ENCODE measurements at places on chromosomes 7 and 10.

DNA sequence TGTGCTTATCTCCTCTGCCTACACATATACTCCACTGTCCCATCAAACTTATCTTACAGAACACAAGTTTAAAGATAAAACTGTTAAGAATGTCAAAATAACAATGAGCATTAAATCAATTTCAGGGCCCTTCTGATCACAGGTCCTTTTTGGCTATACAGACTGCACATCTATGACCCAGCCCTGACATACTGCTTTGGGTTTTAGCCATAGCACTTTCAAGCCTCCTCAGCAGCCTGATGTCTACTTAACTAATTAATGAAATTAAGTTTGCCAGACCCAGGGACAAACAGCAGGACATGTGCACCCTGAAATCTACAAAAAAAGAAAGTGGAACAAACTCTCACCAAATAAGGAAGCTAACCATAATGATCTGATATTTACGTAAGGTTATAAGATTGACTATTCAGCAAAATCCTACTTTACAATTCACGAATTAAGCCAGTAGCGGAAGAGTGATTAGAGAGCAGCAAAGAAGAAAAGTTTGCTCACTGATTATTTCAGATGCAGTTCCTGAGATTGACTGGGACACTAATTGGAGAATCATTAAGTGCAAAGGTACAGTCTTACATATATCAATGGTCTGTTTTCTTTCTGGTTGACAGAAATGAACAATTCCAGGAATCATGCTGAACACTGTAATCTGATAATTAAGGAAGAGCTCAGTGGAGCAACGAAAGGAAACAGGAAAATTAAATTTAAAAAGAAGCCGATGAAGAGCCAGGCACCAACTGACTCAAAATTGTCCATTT, 669.3 kb upstream of the LRRN3 start:
- DNase-seq: no peak

- peak; percentile 69 for DNase-seq
Measured at GRCh38 chr10:8054494-8055407, at the start of gene GATA3. Gene GATA3, plus strand, starts transcription at chr10:8054688. Its CDS starts 968 bp downstream, at chr10:8055656.

DNA sequence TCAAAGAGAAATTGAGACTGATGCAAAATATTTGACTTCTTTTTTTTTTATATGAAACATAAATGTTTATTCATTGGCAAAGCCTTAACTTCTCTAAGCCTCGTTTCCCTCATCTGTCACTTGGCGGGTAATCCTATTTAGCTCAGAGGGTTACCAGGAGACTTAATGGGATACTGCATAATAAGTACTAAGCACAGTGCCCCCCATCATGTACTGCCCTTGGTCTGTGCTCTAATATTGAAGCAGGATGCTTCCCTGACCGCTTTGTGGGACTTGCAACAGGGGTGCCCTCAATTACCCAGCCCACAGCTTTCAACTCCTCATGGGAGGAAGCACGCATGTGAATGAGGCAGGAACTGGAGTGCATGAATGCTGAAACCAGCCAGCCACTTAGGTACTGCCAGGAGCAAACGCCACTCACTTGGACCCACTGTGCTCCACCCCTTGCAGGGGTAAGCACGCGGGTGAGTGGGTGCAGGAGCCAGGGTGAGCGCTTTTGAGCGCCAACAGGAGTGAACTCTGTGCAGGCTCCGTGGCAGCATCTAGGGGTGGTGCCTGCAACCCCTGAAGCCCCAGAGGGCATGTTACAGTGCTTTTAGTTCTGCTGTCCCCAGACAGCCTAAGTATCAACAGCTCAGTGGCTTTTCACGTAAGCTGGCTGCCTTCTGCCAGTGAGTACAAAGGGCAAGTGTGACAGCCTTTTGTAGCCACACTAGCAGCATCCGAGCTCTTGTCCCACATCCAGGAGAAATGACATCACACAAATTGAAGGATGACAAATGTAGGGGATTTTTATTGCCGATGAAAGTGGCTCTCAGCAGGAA, 209.8 kb upstream of the C7orf33 start:
- no peak for DNase-seq

DNA sequence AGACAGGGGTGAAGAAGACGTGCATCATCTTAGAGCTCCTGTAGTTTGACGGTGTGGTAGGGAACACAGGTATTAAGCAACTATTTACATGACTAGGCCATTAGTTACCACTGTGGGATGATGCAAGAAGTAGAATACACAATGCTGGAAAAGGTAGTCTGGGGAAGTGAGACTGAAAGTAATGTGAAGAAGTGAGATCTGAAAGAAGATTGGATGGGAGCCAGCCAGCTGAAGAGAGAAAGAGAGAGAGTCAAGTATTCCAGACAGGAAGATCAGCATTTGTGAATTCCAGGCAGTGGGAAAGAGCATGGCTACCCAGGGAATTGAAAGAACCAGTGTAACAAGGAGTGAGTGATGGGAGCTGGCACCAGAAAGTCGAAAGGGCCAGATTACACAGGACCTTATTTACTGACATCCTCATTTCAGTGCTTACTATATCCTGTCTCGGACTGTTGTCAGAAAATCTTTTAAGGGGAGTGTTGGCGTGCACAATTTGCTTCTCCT, 4.0 kb upstream of the CFAP58 start:
- no peak for DNase-seq

- DNase-seq: peak; percentile 56
Measured at GRCh38 chr10:48623607-48624132, 18.8 kb upstream of the ARHGAP22 start.

DNA sequence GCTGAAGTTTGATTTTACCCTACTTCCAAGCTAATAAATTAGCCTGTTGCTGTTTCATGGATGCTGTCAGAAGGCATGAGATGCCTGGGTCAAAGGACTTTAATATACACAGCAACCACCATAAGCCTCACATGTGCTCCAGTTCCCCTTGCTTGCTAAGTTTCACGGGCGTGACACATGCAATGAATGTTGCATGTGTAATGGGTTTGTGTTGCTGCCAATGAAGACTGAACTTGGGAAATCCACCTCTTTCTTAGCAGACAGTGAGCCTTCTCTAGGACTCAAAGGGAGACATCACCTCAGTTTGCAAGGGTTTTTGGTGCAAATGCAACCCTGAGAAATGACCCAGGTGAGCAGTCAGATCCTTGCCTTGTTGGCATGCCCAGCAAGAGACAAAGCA, 505.5 kb upstream of the PODXL start:
- no peak for DNase-seq

- no peak for DNase-seq
Measured at GRCh38 chr10:49150426-49150825, 16.6 kb upstream of the FAM170B start.

DNA sequence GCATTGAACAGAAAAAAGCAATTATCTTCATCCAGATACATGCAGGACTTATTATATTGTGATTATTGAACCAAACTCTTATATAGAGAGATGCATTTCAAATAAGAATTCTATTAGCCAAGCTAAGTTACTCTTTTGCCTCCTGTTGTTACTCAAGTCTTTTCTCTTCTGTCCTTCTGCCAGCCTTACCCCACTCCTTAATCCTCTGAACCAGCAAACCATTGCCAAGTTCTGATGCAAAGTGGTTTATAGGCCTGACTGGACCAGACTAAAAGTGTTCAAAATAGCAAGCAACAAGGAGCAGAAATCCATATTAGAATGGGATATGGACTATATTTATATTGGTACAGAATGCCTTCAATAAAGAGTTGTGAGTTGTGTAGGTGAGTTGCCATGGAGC, 2.2 kb upstream of the SLC26A4 start:
- no peak for DNase-seq

GRCh38 chr10:77602913-77603533, 34.6 kb downstream of the KCNMA1 start:
- no peak for DNase-seq

- DNase-seq: no peak
Measured at GRCh38 chr10:31622978-31623377, 304.0 kb downstream of the ZEB1 start.

DNA sequence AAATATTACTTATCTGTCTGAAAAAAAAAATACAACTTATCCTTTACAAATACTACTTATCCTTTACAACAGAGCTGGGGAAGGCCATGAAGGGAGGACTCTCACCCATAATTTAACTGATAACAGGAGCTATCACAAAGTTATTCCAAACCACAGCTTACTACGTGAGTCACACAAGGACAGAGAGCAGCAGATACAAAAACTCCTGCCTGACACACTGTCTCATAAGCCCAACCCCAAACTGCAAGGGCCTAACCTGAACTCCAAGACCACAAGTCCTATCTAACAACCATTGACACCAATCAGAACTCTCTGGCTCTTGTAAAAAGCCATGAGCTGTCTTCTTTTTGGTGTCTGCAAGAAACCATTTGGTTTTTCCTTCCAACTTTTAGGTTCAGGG, 28.5 kb upstream of the CXCL12 start:
- DNase-seq: no peak

GRCh38 chr7:131959106-131959812, 402.8 kb upstream of the PODXL start:
- no peak for DNase-seq

DNA sequence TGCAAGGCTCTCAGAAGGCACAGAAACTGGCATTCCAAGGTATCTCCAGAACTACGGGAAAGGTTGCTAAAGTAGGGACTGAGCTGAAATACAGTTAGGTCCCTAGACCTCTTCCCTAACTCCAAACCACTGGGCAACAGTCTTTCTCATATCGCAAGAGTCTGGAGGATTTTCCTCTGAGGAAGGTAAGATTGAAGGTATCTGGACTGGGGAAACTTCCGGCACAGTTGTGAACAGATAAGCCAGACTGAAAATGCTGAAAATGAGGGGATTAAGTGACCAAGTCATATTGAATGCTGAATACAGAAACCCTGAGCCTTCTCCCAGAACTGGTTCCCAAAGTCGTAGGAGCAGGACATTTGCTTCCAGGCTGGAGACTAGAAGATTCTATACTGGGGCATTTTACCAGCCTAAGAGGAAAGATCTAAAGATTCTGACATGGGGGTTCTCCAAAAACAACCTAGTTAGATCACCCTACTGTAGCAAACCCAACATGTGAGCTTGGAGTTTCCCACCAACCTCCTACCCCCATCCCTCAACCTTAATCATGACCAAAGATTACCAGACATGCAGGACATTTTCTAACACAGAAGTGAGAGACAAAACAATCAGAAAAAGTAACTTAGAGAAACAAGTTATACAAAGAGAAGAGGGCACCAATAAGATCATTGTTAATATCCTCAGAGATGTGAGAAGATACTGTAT, 2.8 kb upstream of the PRRT4 start:
- DNase-seq: no peak

DNA sequence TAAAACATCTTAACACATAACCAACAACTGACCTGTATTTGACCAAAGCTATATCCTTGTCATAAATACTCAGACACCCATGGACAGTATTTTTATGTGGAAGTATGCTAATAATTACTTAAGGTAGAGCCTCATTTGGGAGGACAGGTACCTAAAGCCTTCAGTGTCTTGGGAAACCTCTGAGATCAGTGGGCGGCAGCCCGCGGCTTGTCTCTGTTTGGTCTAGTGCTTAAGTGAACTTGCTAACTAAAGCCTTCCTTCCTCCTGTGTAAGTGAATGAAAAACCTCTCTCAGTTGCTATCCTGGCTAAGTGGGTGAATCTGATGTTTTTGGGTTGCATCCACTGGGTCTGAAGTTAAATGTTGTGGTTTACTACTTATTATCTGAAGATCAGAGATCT, 144.5 kb upstream of the AGR3 start:
- DNase-seq: no peak

- DNase-seq: peak; percentile 21
Measured at GRCh38 chr10:27783660-27784059, 38.0 kb upstream of the MKX start.

DNA sequence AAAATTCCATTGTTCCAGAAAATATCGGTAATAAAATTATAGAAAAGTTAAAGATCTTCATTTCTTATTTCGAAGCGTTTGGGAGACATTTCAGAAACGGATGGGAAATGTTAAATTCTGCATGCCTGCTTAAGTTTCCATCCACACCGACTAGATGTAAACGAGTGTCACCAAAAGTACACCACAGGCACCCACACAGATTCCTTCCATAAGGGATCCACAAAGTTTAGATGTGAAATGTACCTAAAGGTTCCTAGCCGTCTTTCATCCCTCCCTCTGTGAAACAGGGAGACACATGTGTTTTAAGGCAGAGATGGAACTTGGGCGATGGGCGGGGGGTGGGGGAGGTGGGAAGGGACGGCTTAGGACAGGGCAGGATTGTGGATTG, 621 bp upstream of the CAV1 start:
- no peak for DNase-seq

- DNase-seq: no peak
Measured at GRCh38 chr10:86083206-86083605, 283.4 kb downstream of the GRID1 start.

- DNase-seq: no peak
Measured at GRCh38 chr10:12262278-12262981, 66.4 kb downstream of the CDC123 start.

GRCh38 chr7:115940460-115941060, 90.0 kb downstream of the TFEC start:
- no peak for DNase-seq

GRCh38 chr7:37322831-37323230, 125.8 kb downstream of the ELMO1 start:
- DNase-seq: no peak

DNA sequence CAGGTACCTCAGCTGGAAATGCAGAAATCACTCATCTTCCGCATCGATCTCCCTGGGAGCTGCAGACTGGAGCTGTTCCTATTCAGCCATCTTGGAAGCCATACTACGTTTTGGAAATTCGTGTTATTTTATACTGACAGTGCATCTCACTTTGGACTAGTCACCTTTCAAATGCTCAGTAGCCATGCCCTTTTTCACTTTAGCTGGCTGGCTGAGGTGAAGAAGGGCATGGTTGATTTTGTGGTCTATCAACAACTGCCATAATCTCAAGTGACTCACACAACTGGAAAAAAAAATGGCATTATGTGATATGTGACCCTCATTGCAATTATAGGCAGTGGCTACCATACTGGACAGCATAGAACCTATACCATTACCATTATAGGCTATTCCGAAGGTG, 100.5 kb downstream of the CCDC71L start:
- no peak for DNase-seq

GRCh38 chr10:6671976-6672375, 91.9 kb upstream of the PRKCQ start:
- peak; percentile 87 for DNase-seq

GRCh38 chr10:52855546-52856325, 83.2 kb upstream of the MBL2 start:
- no peak for DNase-seq

DNA sequence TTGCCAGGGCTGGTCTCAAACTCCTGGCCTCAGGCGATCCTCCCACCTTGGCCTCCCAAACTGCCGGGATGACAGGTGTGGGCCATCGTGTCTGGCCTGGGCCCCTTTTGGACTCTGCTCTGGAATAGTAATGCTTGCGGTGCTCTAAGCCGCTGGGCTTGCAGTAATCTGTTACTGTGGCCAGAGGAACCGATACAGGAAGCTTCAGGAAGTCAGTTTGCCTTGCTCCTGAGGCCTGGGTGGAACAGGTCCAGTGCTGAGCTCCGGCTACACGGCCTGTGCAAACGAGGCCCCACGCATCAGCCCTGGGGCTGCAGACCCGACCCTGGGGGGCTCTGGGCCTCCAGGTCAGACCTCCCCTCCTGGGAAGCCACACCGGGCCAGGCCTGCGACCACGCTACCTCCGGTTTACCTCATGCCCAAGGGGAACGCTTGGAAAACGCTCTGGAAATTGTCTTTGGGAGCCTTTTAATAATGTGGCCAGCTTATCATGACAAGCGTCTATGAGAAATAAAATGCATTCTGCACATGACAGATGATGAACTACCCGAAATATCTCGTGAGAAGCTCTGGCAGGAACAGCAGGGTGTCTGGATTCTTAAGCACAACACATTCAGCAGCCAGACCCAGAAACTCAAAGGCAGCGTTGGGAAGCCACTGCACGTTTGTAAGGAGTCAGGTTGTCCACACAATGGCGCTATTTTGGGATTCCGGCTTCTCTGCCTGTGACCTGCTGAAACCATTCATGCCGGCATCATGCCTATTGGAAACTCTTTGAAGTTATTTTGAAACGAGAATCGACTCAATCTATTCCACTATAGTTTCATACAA, 10.1 kb upstream of the ADAP1 start:
- no peak for DNase-seq

All from kidney capillary endothelial cell (primary cell).